ENCODE measurements at places on chromosomes 4 and X.

DNA sequence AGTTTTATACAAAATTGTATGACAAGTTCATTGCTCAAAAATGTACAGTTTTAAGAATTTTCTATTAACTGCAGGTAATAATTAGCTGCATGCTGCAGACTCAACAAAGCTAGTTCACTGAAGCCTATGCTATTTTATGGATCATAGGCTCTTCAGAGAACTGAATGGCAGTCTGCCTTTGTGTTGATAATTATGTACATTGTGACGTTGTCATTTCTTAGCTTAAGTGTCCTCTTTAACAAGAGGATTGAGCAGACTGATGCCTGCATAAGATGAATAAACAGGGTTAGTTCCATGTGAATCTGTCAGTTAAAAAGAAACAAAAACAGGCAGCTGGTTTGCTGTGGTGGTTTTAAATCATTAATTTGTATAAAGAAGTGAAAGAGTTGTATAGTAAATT lies 131.0 kb downstream of the TET2 start:
- no peak for DNase-seq

- no peak for DNase-seq
Observed at GRCh38 chr4:141041021-141041476, 92.2 kb downstream of the RNF150 start.

GRCh38 chr4:109729117-109729717 lies 653 bp downstream of the PLA2G12A start:
- no peak for DNase-seq

DNA sequence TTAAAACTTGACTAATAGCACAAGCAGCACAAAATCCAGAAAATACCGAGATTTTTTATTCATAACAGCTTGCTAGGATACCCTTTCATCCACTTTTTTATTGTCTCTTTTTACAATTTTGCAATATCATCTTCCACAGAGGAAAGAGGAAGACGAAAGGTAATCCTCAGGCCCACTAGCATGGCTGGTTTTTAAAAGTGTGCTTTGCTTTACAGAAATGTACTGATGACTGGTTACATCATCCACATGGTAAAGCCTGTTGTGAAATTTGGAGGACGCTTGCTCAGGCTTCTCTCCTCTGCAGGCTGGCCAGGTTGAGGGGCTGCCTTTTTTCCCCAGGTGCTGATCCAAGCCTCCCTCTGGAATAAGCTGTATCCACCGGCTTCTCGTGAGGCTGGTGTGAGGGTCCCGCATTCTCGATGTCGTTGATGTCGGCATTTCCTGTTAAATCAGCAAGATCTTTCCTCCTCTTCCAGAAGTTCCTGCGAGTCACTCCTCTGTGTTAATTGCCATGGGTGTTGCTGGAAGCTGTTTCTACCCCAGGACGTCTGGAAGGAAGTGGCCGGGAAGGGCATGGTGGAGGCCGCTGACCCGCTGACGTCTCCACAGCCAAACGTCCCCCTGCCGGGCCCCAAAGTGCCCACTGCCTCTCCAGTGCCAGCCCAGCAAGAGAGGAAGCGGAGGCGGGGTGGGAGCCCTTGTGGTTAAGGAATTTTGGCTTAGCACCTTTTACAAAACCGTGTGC lies 5.8 kb upstream of the DGKQ start:
- DNase-seq, result no peak

- no peak for DNase-seq
Observed at GRCh38 chr4:39452153-39452859, 6.4 kb downstream of the RPL9 start.

GRCh38 chr4:54384563-54384962 lies 155.5 kb downstream of the PDGFRA start:
- no peak for DNase-seq

DNA sequence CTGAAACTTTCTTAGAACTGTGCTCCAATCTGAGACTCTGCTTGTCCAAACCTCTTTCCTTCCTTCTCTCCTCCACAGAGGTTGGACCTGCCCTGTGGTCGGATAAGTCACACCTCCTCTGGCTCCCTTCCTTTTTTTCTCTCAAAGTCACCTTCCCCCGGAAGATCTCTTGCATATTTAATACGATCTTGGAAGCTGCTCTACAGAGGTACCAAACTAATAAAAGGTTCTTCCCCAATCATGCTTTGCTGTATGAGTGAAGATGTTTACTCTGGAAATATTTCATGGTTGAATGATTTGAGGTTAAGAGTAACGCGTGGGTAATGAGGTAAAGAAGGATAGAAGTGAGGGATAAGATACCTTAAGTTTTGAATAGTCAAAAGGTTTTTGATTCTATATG lies 166.0 kb downstream of the ATG4A start:
- DNase-seq, result no peak

- DNase-seq, result no peak
Observed at GRCh38 chr4:69546134-69546765, 50.5 kb upstream of the UGT2B4 start.
